ENCODE measurements at places on chromosomes 1 and 21. TPM values are rescaled to one million over a fixed set of nuclear protein-coding genes. Genes with fewer than 3 reads are reported as not detected.

Gene PRELP
- 1.4 TPM for total RNA-seq

Gene ATAD3B
- total RNA-seq, result 9.9 TPM

Gene TAS1R1
- total RNA-seq, result not detected

Gene GBP1
- total RNA-seq, result 8.5 TPM

Gene OR2T33
- not detected for total RNA-seq

Gene THEM5
- not detected for total RNA-seq

Gene TEDDM1
- not detected for total RNA-seq

Gene TRIM67
- 0.06 TPM for total RNA-seq

Gene CYP4A22
- not detected for total RNA-seq

DNA sequence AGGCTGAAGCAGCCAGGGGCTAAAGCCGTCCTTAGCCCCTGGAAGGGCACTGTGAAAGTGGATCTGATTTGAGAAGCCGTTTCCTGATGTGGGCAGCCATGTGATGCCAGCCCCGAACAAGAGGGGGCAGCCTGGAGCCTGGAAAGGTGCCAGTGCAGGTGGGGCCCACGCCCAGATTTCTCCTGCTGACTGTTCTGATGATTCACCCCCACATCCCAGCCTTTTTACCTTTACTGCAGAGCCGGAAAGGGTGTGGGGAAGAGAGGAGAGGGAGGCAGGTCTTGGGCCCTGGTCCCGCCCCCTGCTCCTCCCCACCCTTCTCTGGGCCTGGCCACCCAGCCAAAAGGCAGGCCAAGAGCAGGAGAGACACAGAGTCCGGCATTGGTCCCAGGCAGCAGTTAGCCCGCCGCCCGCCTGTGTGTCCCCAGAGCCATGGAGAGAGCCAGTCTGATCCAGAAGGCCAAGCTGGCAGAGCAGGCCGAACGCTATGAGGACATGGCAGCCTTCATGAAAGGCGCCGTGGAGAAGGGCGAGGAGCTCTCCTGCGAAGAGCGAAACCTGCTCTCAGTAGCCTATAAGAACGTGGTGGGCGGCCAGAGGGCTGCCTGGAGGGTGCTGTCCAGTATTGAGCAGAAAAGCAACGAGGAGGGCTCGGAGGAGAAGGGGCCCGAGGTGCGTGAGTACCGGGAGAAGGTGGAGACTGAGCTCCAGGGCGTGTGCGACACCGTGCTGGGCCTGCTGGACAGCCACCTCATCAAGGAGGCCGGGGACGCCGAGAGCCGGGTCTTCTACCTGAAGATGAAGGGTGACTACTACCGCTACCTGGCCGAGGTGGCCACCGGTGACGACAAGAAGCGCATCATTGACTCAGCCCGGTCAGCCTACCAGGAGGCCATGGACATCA lies at the start of gene SFN:
Gene SFN (plus strand): TSS at position 369 of the 904 bp plus-strand sequence. CDS start 64 bp downstream, at position 433.
- no peaks in the 10 kb centered on the region for H3K27me3 ChIP-seq
- no peaks in the 10 kb centered on the region for H3K4me1 ChIP-seq
- no peak within 1 kb of the TSS for H3K27ac ChIP-seq
- H3K36me3 ChIP-seq, result no peaks in the 10 kb centered on the region

DNA sequence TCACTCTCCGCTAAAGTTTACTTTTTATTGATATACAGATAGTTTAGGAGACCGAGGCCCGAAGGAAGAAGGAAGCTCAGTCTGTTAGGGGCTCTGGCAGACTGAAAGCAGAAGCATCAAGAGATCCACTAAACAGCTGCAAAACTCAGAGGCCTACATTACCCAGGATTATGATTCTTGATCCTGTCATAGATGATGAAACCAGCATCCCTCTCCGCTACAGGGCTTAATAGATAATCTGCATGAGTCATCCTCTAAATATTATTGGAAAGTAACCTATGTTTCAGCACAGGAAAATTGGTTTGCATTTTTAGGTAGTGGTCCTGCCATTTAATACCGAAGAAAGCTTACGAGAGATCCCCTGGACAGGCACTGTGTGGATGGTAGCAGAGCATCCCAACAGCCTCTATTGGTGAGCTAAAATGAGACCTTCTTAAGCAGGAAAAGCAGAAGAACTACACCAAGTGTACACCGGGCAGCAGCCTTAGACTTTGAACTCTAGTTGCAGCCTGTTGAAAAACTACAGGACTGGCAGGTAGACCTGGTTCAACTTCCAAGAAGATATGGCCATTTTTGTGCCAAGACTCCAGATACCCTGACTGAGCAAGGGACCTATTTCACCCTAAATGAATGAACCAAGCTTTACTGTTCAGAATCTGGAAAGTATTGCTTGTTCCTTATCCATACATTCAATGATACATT lies 6.8 kb downstream of the CASQ2 start:
- H3K36me3 ChIP-seq, result no peaks in the 10 kb centered on the region
- DNase-seq, result no peak
- no peaks in the 10 kb centered on the region for H3K4me1 ChIP-seq
- H3K4me3 ChIP-seq, result no peak overlapping the region

DNA sequence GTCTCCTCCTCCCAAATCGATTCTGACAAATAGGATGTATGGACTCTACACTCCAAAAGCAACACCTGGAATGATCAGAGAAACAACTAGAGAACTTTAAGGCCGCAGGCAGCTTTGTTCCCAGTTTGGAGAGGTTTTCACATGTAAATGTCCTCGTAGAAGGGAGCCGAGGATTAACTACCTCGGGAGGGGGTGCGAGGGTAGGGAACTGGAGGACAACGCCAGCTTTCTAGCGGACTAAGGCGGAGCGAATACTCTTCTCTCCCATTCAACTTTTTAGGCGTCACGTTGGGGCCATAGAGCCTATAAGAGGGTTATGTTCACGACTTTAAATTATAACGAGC lies 1.2 kb downstream of the SCAF4 start:
- no peaks in the 10 kb centered on the region for H3K27me3 ChIP-seq
- peak overlapping the region; percentile 87 for H3K4me3 ChIP-seq
- DNase-seq, result no peak
- peaks cover 37% of the 10 kb centered on the region for H3K4me1 ChIP-seq

DNA sequence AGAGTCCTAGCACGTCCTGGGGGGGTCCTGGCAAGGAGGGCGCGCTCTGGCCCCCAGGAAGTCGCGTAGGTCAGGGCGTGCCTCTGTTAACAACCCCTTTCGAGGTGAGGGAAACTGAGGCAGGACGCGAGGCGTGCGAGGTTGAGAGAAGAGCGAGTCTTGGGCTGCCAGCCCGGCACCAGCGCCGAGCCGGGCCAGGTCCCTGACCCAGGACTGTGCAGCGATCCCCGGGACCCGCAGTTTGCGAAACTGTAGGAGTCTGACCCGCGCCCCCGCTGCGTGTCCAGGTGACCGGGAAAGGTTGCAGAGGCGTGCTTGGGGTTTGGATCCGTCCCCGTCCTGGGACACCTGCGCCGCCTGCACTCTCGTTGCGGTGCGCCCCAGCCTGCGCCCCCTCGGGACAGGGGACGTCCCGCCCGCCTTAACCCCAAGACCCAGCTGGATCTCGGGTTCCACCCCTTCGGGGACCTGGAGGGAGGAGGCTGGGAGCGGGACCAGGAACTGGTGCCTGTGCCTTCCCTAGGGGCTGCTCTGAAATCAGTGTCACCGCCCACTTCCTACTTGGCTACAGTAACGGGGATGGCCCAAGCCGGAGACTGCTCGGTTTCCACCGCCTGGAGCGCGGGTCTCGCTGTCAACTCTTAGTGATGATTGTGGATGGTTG lies 493 bp downstream of the DISC1 start:
- no peaks in the 10 kb centered on the region for H3K27me3 ChIP-seq
- peaks cover 3% of the 10 kb centered on the region for H3K4me1 ChIP-seq
- no peaks in the 10 kb centered on the region for H3K36me3 ChIP-seq
- peak; percentile 26 for DNase-seq
- H3K4me3 ChIP-seq, result peak overlapping the region; percentile 95
- H3K27ac ChIP-seq, result peak overlapping the region; percentile 71

DNA sequence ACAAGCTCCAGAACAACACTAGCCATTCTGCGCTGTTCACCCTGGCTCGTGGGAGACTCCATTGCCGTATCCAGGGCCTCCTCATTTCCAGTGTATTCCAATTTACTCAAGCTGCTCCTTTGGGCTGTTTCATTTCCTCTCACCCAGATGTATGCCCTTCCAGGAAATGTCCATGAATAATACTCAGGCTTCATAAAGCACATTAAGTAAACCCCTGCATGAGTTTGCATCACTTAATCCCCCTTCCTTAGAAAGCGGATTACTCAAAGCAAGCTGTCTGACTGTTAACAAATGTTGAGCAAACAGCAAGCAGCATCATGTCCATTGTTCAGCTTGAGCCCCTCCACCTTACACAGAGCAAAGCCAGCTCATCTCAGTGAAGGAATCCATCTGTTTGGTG lies 403.6 kb upstream of the PBX1 start:
- no peak for DNase-seq
- H3K27ac ChIP-seq, result no peak overlapping the region
- no peaks in the 10 kb centered on the region for H3K36me3 ChIP-seq
- no peaks in the 10 kb centered on the region for H3K4me1 ChIP-seq
- no peak overlapping the region for H3K4me3 ChIP-seq

- H3K36me3 ChIP-seq, result no peaks in the 10 kb centered on the region
- H3K4me3 ChIP-seq, result no peak overlapping the region
- no peaks in the 10 kb centered on the region for H3K4me1 ChIP-seq
- no peak for DNase-seq
- no peaks in the 10 kb centered on the region for H3K27me3 ChIP-seq
Measured at GRCh38 chr1:118217141-118217838, 32.3 kb upstream of the SPAG17 start.

GRCh38 chr1:173477286-173478093 lies at the start of gene PRDX6:
TSS of gene PRDX6 (plus strand) at chr1:173477335. CDS start at chr1:173477398, 63 bp downstream.
- peaks cover 24% of the 10 kb centered on the region for H3K4me1 ChIP-seq
- no peaks in the 10 kb centered on the region for H3K27me3 ChIP-seq
- DNase-seq, result peak; percentile 92
- no peaks in the 10 kb centered on the region for H3K36me3 ChIP-seq
- H3K4me3 ChIP-seq, result peak within 1 kb of the TSS; percentile 67

DNA sequence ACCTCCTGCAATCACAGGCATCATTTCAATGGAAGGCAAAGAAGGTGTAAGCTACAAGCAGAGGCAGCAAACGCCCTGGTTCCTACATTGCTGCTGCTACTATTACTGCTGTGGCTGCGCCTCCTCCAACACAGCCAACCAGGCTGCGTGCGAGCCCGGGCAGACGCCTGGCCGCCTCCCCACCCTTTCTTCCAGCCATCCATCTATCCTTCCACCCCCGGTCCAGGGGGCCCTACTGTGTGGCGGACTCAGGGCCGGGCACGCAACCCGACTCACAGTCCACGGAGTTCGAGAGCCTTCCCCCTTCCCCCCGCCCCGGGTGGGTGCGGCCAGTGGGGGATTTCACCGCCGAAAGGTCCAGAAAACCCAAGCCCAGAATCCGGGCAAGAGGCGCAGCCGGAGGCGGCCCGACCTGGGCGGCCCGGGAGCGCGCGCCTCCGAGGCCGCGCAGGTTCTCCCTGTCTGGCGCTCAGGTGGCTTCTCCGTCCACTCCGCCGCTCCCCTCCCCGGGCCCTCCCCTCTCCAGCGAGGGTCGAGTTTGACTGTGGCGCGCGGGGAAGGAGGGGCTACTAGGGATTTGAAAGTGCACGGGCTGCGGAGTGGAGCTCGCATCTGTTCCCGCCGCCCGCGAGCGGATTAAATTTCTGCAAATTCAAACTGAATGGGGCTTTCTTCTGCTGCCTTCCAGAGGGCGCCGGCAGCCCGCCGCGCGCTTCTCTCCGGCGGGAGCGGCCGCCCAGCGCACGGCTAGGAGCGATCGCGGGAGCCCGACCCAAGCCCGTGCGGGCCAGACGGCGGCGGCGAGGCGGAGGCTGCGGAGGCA lies at the start of gene HUNK:
Gene HUNK (plus strand): TSS at position 569 of the 823 bp plus-strand sequence. CDS start 655 bp downstream, outside the sequence.
- H3K4me3 ChIP-seq, result peak within 1 kb of the TSS; percentile 71
- no peaks in the 10 kb centered on the region for H3K36me3 ChIP-seq
- H3K4me1 ChIP-seq, result peaks cover 8% of the 10 kb centered on the region
- no peaks in the 10 kb centered on the region for H3K27me3 ChIP-seq
- peak; percentile 81 for DNase-seq

GRCh38 chr1:233334092-233334491 lies 6.6 kb downstream of the MAP3K21 start:
- no peak overlapping the region for H3K4me3 ChIP-seq
- no peaks in the 10 kb centered on the region for H3K36me3 ChIP-seq
- no peak for DNase-seq
- H3K27me3 ChIP-seq, result no peaks in the 10 kb centered on the region
- H3K27ac ChIP-seq, result no peak overlapping the region

- H3K4me3 ChIP-seq, result no peak overlapping the region
- H3K4me1 ChIP-seq, result no peaks in the 10 kb centered on the region
- H3K27me3 ChIP-seq, result no peaks in the 10 kb centered on the region
- no peak overlapping the region for H3K27ac ChIP-seq
- H3K36me3 ChIP-seq, result no peaks in the 10 kb centered on the region
Measured at GRCh38 chr1:95126846-95127245, 9.7 kb downstream of the TLCD4 start.

- peak overlapping the region; percentile 42 for H3K4me3 ChIP-seq
- peak overlapping the region; percentile 96 for H3K27ac ChIP-seq
- H3K4me1 ChIP-seq, result peaks cover 29% of the 10 kb centered on the region
Measured at GRCh38 chr1:244049162-244050013, 1.7 kb upstream of the ZBTB18 start.

- DNase-seq, result no peak
- H3K4me1 ChIP-seq, result no peaks in the 10 kb centered on the region
- H3K27ac ChIP-seq, result no peak overlapping the region
Measured at GRCh38 chr1:205668951-205669340, 11.4 kb downstream of the SLC45A3 start.

- no peaks in the 10 kb centered on the region for H3K36me3 ChIP-seq
- no peaks in the 10 kb centered on the region for H3K27me3 ChIP-seq
- DNase-seq, result no peak
- no peak overlapping the region for H3K4me3 ChIP-seq
- H3K27ac ChIP-seq, result no peak overlapping the region
Measured at GRCh38 chr1:244945109-244945671, 80.8 kb upstream of the HNRNPU start.

GRCh38 chr1:94527447-94528031 lies 14.0 kb downstream of the F3 start:
- no peaks in the 10 kb centered on the region for H3K4me1 ChIP-seq
- H3K27me3 ChIP-seq, result no peaks in the 10 kb centered on the region
- DNase-seq, result no peak
- no peak overlapping the region for H3K4me3 ChIP-seq
- no peaks in the 10 kb centered on the region for H3K36me3 ChIP-seq

DNA sequence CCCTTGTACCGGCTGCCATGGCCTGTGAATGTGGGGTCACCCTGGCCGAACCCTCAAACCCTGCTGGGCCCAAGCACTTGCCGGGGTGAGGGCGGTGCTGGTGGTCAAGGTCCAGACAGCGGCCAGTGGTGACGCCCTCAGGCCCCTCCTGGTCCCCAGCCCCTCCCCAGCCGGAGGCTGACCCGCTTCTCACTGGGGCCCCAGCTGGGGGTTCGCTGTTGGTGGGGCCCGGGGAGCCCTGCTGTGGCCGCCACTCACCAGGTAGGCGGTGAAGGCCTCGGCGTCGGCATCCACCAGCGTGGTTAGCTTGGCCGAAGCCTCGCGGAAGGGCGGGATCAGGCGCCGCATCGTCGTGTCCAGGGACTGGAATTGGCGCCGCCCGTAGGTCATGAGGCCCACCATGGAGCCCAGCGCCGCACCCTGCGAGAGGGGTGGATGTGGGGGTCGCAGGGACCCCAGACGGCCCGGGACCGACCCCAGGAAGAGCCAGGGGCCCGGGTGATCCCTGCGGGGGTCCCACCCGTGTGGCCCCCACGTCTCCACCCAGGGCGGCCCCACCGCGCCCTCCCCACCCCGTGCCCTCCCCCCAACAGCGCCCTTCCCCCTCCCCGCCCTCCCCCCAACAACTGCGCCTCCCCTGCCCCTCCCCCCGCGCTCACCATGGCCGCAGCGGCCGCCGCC lies 10.1 kb downstream of the FTCD start:
- H3K27ac ChIP-seq, result no peak overlapping the region
- no peak overlapping the region for H3K4me3 ChIP-seq
- no peaks in the 10 kb centered on the region for H3K27me3 ChIP-seq
- H3K4me1 ChIP-seq, result no peaks in the 10 kb centered on the region

GRCh38 chr1:61642475-61643232 lies 82.3 kb downstream of the TM2D1 start:
- no peak overlapping the region for H3K27ac ChIP-seq
- no peak for DNase-seq
- no peaks in the 10 kb centered on the region for H3K4me1 ChIP-seq
- H3K4me3 ChIP-seq, result no peak overlapping the region
